ENCODE measurements at places on chromosomes 7 and 10.

- DNase-seq, result no peak
Measured at GRCh38 chr10:100377830-100378229, 30.8 kb downstream of the SCD start.

DNA sequence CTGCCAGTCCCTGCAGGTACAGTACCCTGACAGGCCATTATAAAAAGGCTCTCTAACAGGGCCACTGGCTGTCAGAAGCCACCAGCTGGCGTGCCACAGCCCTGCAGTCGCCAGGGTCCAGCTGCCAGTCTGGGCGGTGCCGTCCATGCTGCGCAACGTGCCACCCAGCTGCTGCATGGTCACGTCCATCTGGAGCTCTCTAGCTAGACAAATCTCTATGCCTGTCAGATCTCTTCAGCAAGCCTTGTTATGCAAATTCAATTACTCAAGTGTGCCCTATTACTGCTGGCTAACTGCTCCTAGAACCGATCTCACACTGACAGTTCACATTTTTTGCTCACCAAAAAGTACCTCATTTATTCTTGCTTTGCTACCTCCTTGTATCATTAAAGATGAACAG, 75.9 kb downstream of the HIBADH start:
- no peak for DNase-seq

DNA sequence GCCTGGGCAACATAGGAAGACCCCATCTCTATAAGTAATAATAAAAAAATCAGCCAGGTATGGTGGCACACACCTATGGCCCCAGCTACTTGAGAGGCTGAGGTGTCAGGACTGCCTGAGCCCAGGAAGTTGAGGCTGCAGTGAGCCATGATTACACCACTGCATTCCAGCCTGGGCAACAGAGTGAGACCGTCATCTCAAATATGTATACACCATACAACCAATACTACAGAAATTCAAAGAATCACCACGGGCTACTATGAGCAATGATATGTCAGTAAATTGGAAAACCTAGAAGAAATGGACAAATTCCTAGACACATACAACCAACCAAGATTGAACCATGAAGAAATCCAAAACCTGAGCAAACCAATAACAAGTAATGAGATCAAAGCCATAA, 60.3 kb upstream of the ZC3HAV1 start:
- DNase-seq, result no peak

- DNase-seq, result no peak
Measured at GRCh38 chr7:95304990-95305389, 19.3 kb downstream of the PON1 start.

GRCh38 chr7:28984631-28985030, 26.5 kb upstream of the TRIL start:
- peak; percentile 81 for DNase-seq

GRCh38 chr7:140714331-140715040, 18.0 kb downstream of the NDUFB2 start:
- no peak for DNase-seq

DNA sequence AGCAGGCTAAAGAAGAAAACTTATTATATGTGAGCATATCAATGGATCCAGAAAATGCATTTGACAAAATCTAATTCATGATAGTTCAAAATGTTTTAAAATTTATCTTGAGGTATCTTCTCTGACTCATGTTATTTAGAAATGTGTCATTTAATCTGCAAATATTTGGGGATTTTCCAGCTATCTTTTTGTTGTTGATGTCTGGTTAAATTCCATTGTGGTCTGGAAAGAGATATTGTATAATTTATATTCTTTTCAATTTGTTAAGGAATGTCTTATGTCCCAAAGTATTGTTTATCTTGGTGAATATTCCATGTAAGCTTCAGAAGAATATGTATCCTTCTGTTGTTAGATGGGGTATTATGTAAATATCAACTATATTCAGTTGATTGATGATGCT, 942.5 kb downstream of the KCNMA1 start:
- DNase-seq, result peak; percentile 20

DNA sequence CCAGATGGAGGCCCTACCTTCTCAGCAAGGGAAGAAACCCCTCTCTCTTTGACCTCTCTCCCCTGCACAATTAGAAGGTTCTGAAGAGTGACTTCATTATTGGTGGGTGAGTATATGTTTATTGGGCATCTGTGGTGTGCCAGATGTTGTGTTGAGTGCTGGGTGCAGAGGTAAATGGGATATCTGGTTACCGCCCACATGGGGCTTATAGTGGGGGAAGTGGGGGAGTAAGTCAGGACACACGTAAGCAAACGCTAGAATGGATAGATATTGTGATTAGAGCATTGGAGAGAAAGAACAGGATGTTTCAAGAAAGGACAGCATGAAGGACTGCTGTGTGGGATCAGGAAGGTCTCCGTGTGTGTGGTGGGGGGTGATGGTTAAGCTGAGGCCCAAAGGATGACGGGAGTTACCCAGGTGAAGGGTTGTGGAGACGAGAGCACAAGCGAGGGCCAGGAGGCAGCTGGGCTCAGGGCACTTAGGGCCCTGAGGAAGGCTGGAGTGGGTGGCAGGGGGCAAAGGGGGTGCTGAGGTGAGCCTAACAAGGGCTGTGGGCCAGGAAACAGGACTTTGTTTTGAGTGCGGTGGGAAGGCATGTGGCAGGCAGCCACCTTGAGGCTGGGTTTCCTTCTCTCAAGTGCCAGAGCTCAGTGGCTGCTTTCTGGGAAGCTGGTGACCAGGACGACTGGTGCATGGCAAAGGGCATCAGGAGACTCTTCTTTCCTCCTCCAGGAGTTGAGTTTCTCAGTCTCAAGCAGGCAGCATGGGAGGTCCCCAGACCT, 299.9 kb downstream of the RPS24 start:
- DNase-seq, result no peak

DNA sequence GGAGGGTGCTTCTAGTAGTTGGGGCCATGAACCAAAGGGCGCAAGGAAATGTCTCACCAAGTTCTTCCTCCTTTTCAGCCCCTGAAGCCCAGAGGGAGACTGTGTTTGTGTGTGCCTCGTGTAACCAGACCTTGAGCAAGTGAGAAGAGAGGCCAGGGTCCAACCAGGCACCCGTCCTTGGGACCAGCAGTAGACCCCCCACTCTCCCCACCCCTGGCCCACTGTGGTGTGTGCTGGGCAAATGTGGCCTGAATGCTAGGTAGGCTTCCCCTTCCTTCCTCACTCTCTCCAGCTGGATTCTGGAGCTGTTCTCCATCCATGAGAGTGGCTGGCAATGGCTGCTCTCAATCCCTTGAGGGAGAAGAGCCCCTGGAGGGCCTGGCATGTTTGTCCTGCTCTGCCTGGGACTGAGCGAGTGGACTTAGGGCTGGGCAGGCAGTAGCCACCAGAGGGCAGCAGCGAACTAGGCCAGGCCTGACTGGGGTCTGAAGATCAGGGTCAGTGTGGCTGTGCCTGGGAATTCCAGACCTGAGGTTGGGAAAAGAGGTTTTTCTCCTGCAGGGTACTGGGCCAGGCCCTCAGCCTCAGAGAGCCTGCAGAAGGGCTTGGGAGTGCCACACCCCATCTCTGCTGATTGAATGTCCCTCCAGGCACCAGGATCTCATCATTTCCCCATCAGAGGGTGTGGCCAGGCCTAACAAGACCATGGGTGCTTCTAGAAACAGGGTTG, 12.5 kb downstream of the SFRP5 start:
- peak; percentile 69 for DNase-seq

DNA sequence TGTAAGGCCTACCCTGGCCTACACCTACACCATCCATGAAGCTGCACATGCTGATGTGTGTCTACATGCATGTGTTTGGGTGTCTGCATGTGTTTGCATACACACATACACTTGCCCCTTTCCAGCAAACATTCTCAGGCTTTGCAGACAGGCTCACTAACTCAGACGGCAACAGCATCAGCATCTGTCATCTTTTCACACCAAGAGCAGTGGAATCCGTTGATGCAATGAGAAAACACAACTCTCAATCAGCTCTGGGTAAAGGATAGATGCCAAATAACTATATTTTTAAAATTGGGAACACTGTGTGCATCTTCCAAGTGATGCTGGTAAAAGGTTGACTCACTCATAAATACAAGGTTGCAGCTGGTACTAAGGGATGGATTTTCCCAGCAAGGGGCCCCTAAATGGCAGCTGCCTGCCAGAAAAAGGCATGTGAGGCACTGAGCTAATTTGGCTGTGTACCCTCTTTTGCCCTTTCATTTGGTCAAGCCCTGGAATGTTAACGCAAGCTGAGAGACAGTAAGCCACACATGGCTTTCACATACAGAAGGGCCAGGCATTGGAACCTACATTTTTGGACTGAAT, 296.3 kb upstream of the NPSR1 start:
- DNase-seq, result no peak

DNA sequence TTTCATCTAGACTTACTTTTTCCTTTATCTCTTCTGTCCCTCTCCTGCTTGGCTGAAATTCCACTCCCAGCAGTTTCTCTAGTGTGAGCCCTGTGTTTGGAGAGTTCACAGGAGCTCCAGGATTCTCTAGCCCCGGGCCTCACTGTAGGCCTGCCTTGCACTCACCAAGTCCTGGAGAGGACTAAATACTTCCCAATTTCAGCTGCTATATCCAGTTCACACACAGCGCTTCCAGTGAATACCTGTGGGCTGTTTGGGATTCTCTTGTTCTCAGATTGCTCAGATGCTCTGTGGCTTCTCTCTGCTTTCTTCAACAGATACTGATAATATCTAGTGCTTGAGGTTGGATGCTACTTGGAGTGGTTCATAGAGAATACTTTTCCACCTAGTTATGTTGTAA, 46.0 kb downstream of the MINPP1 start:
- DNase-seq, result peak; percentile 77

- peak; percentile 70 for DNase-seq
Measured at GRCh38 chr7:28054531-28055160, 125.9 kb downstream of the JAZF1 start.

- no peak for DNase-seq
Measured at GRCh38 chr7:87391020-87391701, 45.7 kb downstream of the CROT start.

DNA sequence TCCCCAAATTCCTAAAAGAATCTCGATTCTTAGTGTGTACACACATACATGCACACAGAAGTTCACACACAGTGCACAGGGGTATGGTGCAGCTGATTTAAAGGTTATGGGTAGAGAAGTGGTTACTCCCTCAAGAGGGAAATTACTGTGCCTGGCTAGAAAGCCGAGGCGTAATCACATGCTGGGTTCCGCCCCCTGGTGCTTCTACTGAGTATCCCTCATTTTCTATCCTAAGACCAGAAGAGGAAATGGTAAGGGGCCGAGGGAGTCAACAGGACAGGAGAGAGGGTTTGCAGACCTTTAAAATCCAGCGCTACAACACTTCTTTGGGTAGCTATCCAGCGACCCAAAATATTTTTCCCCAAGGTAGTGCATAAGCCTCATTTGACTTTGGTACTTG, 147.3 kb upstream of the TMEM196 start:
- DNase-seq, result no peak

DNA sequence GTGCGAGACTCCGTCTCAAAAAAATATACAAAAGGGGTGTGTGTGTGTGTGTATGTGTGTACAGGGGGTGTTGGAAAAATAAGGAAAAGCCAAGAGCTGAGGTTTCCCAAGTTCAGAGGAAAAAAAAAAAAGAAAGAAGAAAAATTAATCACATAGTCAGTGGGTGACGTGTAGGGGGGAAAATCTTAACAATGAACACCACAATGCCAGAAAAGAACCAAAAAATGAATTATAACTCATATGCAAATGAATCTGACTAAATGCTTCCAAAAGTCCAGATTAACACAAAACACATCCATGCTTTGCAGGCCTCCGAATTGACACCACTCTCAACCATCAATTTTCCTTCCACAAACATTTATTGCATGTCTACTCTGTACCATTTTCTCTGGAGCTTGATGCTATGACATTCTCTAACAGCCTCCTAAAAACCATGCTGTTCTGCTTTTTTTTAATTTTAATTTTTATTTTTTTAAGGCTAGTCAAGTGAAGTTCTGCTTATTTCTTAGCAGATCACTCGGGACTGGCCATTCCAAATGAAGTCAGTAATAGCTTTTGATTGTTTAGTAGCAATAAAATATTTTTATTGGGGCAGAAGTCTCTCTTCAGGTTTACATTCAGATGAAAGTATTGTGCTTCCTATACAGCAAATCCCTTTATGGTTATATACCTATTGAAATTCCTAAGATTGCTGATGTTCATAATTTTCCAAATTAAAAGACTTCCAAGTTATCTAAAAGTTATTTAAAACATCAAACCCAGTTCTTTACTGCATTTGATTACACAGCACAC, 133.8 kb downstream of the CNOT4 start:
- no peak for DNase-seq

DNA sequence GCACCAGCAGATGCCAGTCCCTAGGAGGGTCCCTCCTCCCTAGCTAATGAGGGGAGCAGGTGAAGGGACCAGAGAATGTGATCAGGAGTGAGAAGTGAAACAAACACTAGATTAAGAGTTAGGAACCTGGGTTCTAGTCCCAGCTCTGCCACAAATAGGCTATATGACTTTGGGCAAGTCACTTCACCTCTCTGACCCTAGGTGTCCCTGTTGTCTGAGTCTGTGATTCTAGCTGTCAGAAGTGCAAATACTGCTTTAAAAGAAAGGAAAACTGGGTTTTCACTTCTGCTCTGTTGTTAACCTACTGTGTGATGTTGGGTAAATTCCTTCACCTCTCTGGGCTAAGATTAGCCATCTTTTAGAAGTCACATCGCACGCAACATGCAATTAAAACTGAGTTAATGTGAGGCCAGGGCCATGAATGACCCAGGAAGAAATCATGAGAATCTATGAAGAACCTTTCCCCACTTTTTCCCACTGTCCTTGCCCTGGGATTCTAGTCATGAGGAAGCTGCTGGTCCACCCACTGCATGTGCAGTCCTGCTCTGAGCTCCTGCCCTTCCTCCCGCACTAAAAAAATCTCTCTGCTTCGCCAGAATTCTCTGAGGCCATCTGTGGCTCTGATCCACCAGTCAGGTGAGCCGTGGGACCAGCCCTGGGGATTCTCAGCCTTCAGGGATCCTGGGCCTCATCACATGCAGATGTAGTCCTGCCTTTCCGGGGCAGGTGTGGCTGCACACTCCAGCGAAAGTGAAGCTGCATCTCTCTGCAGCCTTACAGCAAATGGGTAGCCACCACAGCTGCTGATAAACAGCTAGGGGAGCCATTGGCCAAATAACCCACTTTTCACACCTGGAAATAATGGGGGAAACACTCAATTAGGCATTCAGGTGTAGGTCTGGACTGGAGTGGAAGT, 181.7 kb downstream of the PLXNA4 start:
- no peak for DNase-seq

DNA sequence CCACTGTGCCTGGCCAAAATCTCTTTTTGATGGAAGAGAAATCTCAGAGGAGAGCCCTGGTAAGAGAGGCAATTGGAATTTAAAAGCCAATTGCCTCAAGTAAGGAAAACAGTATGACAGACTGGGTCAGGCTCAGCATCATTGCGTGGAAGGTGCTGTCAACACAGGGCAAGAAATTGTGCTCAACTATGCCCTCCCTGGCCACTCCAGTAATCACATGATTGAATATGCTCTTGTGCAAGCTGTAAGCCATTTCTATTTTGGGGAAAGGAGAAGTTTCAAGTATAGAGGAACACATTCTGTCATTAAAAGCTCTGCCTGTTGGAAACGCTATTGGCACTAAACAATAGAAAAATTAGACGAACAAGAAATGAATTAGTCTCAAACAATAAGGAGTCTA, 1127.7 kb downstream of the REEP3 start:
- DNase-seq, result no peak

- DNase-seq, result no peak
Measured at GRCh38 chr10:128686630-128687278, 560.5 kb upstream of the MKI67 start.

- DNase-seq, result no peak
Measured at GRCh38 chr7:37230221-37230620, 218.4 kb downstream of the ELMO1 start.

Measured in amniotic epithelial cell (primary cell).